ENCODE measurements at places on chromosomes 7 and 10. TPM values are rescaled to one million over a fixed set of nuclear protein-coding genes. Genes with fewer than 3 reads are reported as not detected.

DNA sequence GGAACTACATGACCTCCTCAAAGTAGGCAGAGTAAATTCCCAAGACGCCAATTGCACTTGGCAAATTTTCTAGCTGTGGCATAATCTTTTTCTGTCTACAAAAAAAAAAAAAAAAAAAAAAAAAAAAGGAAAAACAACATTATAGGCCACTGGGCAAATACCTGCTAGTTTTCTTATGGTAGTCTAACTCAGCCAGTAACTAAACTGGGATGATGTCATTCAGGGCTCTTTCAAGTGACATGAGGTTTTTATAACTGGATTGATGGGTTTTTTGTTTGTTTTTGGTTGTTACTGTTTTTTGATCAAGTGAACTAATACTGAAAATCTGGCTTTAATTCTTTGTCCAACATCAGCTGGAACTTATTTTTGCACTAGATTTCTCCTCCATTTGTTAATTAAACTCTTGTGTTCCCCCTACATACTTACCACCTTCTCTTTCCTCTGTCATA, 7.4 kb upstream of the VIM start:
- H3K4me3 ChIP-seq: no peak overlapping the region
- no peaks in the 10 kb centered on the region for H3K27me3 ChIP-seq
- DNase-seq: no peak
- H3K4me1 ChIP-seq: peaks cover 4% of the 10 kb centered on the region
- H3K27ac ChIP-seq: no peak overlapping the region

- no peak for DNase-seq
- H3K36me3 ChIP-seq: no peaks in the 10 kb centered on the region
- H3K27me3 ChIP-seq: no peaks in the 10 kb centered on the region
- H3K4me1 ChIP-seq: no peaks in the 10 kb centered on the region
- H3K27ac ChIP-seq: peak overlapping the region; percentile 57
These were observed 84.4 kb downstream of the RUNDC3B start for GRCh38 chr7:87712571-87712970.

DNA sequence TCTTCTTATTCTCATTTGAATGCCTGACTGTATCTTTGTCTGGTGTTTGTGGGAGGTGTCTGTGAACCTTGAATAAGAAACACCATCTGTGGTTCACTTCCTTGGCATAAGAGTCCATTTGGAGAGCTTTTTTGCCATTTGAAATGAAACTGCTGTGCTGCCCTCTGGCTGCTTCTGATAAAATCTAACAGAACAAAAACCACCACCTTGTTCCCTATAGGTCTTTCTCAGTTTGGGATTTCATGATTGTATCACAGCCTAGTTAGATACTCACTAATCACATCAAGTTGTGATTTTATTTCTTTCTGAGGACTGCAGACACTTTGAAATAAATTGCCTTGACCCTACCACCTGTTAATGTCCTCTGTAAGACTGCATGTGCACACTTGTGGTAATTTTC, 102.7 kb upstream of the FAM13C start:
- H3K27me3 ChIP-seq: no peaks in the 10 kb centered on the region
- H3K4me1 ChIP-seq: no peaks in the 10 kb centered on the region
- no peak for DNase-seq
- H3K27ac ChIP-seq: no peak overlapping the region

- no peak for DNase-seq
- no peaks in the 10 kb centered on the region for H3K36me3 ChIP-seq
- H3K27ac ChIP-seq: no peak overlapping the region
- H3K4me1 ChIP-seq: peaks cover 9% of the 10 kb centered on the region
- H3K27me3 ChIP-seq: peaks cover 3% of the 10 kb centered on the region
These were observed 71.7 kb upstream of the TPK1 start for GRCh38 chr7:144907577-144907976.

DNA sequence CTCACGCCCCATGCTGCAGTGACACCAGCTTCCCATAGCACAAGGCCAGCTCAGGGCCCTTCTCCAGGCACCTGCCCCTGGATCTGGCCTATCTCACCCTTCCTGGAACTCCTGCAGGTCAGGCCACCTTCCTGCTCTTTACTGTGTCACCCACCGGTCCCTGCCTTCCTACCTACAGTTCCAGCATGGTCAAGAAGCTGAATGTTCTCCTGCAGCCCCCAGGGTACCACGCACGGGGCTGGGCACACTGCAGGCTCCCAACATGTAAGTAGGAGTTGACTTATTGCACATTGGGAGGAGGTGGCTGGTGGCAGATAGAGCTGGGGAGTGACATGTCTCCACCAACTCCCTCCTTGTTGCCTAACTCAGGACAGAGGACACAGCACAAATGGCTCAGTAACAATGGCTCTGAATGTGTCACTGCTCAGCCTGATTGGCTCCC, 14.5 kb downstream of the ITPRIP start:
- DNase-seq: no peak
- no peak overlapping the region for H3K4me3 ChIP-seq
- H3K27ac ChIP-seq: peak overlapping the region; percentile 99
- H3K36me3 ChIP-seq: no peaks in the 10 kb centered on the region
- H3K4me1 ChIP-seq: peaks cover 100% of the 10 kb centered on the region
- H3K27me3 ChIP-seq: no peaks in the 10 kb centered on the region

DNA sequence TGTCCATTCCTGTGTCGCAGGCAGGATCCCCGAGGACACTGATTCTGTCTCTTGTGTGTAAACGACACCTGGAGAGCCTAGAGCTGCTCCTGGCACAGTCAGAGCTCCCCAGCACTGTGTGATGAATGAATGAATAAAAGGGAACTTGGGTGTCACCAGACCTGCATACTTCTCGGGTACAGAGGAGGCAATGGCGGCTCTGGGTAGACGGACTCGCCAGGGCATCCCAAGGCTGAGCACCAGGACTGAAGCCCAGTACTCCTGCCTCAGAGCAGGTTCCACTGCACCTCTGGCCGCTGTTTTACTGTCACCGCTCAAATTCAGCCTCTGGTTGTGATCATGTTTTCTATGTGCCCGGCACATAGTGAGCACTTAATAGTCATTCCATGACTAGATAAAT, 255.8 kb downstream of the GLRX3 start:
- H3K4me3 ChIP-seq: no peak overlapping the region
- no peaks in the 10 kb centered on the region for H3K27me3 ChIP-seq
- H3K36me3 ChIP-seq: no peaks in the 10 kb centered on the region
- no peaks in the 10 kb centered on the region for H3K4me1 ChIP-seq

GRCh38 chr10:92761571-92761970, 71.8 kb downstream of the HHEX start:
- no peak for DNase-seq
- H3K36me3 ChIP-seq: no peaks in the 10 kb centered on the region
- H3K27me3 ChIP-seq: no peaks in the 10 kb centered on the region
- no peak overlapping the region for H3K27ac ChIP-seq
- H3K4me3 ChIP-seq: no peak overlapping the region

DNA sequence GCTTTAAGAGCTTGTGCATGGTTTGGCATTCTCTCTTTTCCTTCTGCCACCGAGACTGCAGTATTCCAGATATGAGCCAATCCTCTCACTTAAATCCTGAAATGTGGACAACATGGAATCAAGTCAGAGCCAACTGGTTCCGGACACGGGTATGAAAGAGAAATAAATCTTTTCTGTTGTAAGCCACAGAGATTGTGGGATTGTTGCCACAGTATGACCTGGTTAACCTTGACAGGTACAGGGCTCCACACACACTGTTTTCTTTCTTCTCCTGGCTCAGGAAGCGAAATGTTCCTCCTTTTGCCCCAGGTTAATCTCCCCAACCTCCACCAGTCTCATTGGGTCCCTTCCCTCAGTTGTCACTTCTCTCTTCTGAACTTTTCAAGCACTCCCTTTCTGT, 6.5 kb upstream of the NAMPT start:
- no peaks in the 10 kb centered on the region for H3K27me3 ChIP-seq
- H3K4me3 ChIP-seq: no peak overlapping the region
- no peak overlapping the region for H3K27ac ChIP-seq
- H3K36me3 ChIP-seq: no peaks in the 10 kb centered on the region
- DNase-seq: no peak
- peaks cover 1% of the 10 kb centered on the region for H3K4me1 ChIP-seq

DNA sequence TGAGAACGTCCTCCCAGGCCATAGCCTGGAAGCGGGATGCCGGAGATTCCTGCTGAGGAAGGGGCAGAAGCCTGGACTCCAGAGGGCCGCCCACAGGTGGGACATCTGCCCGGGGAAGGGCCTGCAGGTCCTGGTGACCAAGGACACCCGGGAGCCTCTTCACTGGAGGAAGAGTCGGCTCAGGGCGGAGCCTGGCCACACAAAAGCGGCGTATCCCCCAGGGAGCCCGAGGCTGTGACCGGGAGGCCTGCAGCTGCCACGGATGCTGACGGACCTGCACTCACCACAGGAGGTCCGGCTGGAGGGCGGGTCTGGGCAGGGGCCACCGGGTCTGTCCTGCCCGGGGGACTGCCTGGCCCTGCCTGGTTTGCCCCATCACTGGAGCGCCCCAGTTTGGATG, 15.5 kb upstream of the ADGRA1 start:
- peaks cover 6% of the 10 kb centered on the region for H3K27me3 ChIP-seq
- H3K4me1 ChIP-seq: no peaks in the 10 kb centered on the region
- H3K4me3 ChIP-seq: no peak overlapping the region
- no peaks in the 10 kb centered on the region for H3K36me3 ChIP-seq
- DNase-seq: no peak
- H3K27ac ChIP-seq: no peak overlapping the region

- H3K27ac ChIP-seq: no peak overlapping the region
- no peaks in the 10 kb centered on the region for H3K27me3 ChIP-seq
These were observed 229.9 kb upstream of the MKLN1 start for GRCh38 chr7:131097662-131098376.

- H3K4me3 ChIP-seq: no peak overlapping the region
- no peaks in the 10 kb centered on the region for H3K36me3 ChIP-seq
- no peaks in the 10 kb centered on the region for H3K27me3 ChIP-seq
- H3K27ac ChIP-seq: no peak overlapping the region
- no peaks in the 10 kb centered on the region for H3K4me1 ChIP-seq
- no peak for DNase-seq
These were observed 42.0 kb upstream of the PDZD8 start for GRCh38 chr10:117417196-117417595.

- H3K27me3 ChIP-seq: no peaks in the 10 kb centered on the region
- no peaks in the 10 kb centered on the region for H3K36me3 ChIP-seq
- H3K4me1 ChIP-seq: no peaks in the 10 kb centered on the region
- no peak overlapping the region for H3K4me3 ChIP-seq
- H3K27ac ChIP-seq: no peak overlapping the region
- peak; percentile 5 for DNase-seq
These were observed 367.7 kb upstream of the SEMA3D start for GRCh38 chr7:85554236-85555178.

- H3K27ac ChIP-seq: no peak overlapping the region
- no peak for DNase-seq
- H3K36me3 ChIP-seq: no peaks in the 10 kb centered on the region
- H3K27me3 ChIP-seq: peaks cover 99% of the 10 kb centered on the region
- peak overlapping the region; percentile 12 for H3K4me3 ChIP-seq
These were observed 7.1 kb upstream of the EMX2 start for GRCh38 chr10:117535298-117536071.

DNA sequence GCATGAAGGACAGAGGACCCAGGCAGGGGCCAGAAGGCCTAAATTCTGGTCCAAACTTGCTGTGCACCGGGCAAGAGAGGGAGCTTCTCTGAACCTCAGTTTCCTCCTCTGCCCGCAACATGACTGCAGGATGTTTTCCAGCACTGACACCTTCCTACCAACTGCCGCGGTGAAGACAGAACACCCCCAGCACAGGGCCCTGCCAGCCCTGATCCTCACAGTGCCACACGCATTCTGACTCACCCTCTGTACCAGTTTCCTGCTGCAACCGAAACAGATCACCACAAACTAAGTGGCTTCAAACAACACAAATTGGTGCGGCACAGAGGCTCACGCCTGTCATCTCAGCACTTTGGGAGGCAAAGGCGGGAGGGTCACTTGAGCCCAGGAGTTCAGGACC, 18.1 kb downstream of the MAD1L1 start:
- peaks cover 10% of the 10 kb centered on the region for H3K4me1 ChIP-seq
- H3K36me3 ChIP-seq: peaks cover 87% of the 10 kb centered on the region
- no peaks in the 10 kb centered on the region for H3K27me3 ChIP-seq
- no peak overlapping the region for H3K4me3 ChIP-seq
- peak overlapping the region; percentile 79 for H3K27ac ChIP-seq

DNA sequence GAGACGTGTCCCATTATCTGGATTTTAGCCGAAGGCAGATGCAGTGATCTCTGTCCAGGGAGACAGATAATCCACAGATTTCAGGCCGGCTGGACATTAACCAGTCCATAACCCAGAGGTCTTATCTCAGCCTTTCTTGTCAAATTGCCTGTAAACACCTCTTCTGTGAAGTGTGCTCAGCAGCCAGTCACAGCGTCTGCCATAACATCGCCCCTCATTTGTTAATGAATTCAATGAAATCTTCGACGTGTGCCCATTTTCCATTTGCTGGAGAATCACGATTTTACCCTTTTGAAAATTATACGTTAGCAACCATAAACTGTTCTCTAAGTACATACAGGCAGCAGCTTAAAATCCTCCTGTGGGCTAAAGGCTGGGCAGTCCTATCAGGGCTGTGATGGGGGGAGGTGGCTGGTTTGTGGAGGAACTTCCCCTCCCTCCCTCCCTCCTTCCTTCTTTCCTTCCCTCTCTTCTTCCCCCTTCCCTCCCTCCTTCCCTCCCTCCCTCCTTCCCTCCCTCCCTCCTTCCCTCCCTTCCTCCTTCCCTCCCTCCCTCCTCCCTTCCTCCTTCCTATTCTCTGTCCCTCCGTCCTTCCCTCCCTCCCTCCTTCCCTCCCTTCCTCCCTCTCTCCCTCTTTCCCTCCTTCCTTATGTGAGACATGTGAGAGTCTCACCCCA, 26.6 kb upstream of the FAM20C start:
- H3K4me1 ChIP-seq: no peaks in the 10 kb centered on the region
- no peak for DNase-seq
- H3K36me3 ChIP-seq: no peaks in the 10 kb centered on the region
- peaks cover 8% of the 10 kb centered on the region for H3K27me3 ChIP-seq
- no peak overlapping the region for H3K4me3 ChIP-seq

GRCh38 chr10:49049660-49050059, 65.7 kb downstream of the VSTM4 start:
- no peak for DNase-seq
- H3K27ac ChIP-seq: no peak overlapping the region
- H3K4me1 ChIP-seq: peaks cover 28% of the 10 kb centered on the region
- H3K27me3 ChIP-seq: no peaks in the 10 kb centered on the region
- H3K4me3 ChIP-seq: no peak overlapping the region

DNA sequence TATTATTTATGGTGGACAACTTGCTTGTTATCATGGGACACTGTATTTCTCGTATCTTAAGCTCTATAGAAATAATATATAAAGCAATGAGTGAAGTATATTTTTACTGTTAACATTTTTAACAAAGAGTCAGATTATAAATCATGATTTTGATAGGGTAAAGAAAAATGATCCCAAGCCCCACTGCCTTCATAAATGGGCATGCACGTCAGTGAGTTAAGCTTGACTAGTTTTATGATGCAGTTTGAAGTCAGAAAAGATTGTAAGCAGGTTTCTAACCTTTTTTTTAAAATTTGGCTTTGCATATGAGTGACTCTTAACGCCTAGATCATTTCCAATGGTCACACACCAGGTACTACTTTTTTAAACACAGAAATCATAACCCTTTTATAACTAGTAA, 152.8 kb downstream of the GNAT3 start:
- no peaks in the 10 kb centered on the region for H3K4me1 ChIP-seq
- no peak for DNase-seq
- H3K36me3 ChIP-seq: no peaks in the 10 kb centered on the region
- H3K27me3 ChIP-seq: no peaks in the 10 kb centered on the region

GRCh38 chr10:38159004-38159403, 64.9 kb downstream of the ZNF37A start:
- H3K27ac ChIP-seq: no peak overlapping the region
- DNase-seq: no peak
- H3K36me3 ChIP-seq: no peaks in the 10 kb centered on the region
- no peak overlapping the region for H3K4me3 ChIP-seq
- no peaks in the 10 kb centered on the region for H3K4me1 ChIP-seq

STAMBPL1 gene
- total RNA-seq: 1.9 TPM

ZEB1 gene
- 110 TPM for total RNA-seq

DEPP1 gene
- total RNA-seq: 30.1 TPM

CNNM1 gene
- 0.13 TPM for total RNA-seq

GARIN1A gene
- total RNA-seq: 2.8 TPM

CRTAC1 gene
- total RNA-seq: 0.61 TPM

LLCFC1 gene
- not detected for total RNA-seq

C7orf33 gene
- total RNA-seq: not detected
